Ascending aorta (tissue), 2 donors: ENCODE measurements at places on chromosomes 12 and 14.
A peak's percentile ranks its signal among the peaks of the same experiment; 100 is the strongest.

- DNase-seq, result no peak
Measured at GRCh38 chr12:106296179-106296877, 6.2 kb upstream of the TCP11L2 start.

DNA sequence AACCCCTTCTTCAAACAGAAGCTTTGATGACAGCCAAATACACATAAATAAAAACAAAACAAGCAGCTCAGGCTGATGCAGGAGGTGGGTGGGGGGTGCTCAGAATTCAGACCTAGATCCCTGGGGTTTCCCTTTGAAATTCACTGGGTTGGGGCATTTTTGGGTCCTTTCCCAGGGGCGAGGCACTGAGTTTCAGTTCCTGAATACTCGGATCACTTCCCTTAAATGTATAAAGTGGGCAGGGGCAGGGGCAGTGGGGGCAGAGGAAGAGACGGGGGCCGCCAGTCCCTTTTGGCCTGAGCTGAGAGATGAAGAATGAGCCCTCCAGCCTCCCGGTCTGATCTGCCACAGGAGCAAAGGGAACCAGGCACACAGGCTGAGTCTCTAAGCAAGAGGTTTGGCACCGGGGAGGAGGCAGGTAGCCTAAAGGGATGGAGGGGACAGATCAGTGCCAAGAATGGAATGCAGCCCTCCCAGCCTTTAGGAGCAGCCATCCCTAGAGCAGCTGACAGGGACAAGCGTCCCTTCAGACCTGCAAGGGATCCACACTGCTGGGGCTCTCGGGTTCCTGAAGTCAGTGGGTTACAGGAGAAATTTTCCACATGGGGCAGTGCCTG, 20.3 kb downstream of the KDM2B start:
- no peak for DNase-seq

DNA sequence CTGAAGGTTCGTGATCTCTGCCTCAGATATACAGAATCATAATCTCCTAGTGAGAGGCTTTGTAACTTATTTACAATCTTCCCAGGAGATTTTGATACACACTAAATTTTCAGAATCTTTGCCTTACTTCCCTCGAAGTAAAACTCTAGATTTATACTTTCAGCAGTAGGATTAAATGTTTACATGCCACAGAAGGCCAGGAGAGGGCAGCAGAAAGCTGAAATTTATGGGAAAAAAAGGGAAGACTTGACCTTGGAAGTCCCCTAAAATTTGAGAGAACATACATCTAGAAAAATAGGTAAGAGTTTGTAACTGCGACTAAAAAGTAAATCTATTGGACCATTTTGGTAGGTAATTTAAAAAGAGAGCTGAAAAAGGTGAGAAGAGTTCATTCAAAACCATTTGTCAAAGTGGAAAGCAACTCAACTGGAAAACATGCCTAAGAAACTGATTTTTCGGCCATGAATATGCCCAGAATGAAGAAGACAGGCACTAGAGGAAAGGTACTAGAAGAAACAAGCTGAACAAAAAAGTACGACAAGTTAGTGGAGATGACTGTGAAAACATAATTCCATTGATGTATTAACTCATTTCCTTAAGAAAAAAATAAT, 242.0 kb upstream of the MDGA2 start:
- no peak for DNase-seq

GRCh38 chr14:36519431-36520321, at the start of gene NKX2-1:
Gene NKX2-1, minus strand, starts transcription at chr14:36520232. Its CDS starts 103 bp downstream, at chr14:36520129.
- no peak for DNase-seq

DNA sequence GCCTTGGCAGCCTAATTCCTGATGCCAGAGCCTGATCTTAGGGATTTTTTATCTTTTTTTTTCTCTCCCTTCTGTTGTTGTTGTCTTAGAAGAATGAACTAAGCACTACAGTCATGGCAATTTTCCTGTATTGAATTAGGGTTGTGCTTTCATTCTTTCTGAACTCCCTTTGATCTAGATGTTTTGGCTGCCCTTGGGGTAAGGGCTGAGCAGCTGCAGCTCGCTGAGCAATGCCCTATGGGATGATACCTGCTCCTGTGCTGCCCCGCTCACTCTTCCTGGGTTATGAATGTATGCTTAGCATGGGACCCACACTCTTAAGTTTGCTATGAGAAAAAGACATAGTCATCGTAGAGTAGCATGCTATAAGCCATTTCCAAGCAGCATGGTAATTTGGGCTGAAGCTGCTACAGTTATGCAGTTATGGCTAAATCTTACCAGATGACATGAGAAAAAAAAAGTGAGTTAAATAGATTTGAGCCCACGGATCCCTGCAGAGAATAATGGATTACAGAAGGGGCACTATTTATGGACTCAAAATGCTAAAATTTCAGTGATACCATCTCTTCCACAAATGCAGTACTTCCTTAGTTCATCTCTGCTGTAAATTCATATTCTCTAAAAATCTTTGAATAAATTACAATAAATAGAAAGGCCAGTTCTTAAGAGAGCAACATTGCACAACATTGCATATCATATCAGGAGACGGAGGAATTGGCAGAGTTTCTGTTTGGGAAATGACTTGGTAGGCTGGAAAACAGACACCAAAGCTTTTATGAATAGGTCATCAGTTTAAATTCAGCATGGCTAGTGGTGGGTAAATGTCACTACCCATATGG, 79.2 kb upstream of the PTHLH start:
- no peak for DNase-seq

GRCh38 chr12:111455448-111456320, 50.0 kb downstream of the SH2B3 start:
- DNase-seq, result no peak

DNA sequence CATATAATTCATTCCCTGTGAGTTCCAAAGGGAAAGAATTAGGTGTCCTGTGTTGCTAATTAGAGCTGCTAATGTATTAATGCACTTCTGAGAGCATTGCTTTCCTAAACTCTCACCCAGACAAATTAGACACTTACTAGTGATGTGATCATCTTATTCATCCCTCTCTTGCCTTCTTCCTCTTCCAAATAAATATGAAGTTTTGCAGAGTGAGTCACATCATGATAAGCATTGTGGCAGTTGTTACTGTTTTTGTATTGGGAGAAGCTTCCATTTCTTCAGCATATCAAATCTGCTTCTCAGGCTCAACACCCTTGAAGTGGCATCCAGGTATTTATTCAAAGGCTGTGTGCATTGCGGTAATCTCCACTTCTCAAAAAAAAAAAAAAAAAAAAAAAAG, 37.3 kb upstream of the E2F7 start:
- no peak for DNase-seq

GRCh38 chr12:6253278-6253677, 53.1 kb downstream of the CD9 start:
- no peak for DNase-seq

- no peak for DNase-seq
Measured at GRCh38 chr12:114678028-114678427, 5.9 kb downstream of the TBX3 start.

GRCh38 chr14:99254328-99255009, 17.5 kb downstream of the BCL11B start:
- DNase-seq, result no peak

DNA sequence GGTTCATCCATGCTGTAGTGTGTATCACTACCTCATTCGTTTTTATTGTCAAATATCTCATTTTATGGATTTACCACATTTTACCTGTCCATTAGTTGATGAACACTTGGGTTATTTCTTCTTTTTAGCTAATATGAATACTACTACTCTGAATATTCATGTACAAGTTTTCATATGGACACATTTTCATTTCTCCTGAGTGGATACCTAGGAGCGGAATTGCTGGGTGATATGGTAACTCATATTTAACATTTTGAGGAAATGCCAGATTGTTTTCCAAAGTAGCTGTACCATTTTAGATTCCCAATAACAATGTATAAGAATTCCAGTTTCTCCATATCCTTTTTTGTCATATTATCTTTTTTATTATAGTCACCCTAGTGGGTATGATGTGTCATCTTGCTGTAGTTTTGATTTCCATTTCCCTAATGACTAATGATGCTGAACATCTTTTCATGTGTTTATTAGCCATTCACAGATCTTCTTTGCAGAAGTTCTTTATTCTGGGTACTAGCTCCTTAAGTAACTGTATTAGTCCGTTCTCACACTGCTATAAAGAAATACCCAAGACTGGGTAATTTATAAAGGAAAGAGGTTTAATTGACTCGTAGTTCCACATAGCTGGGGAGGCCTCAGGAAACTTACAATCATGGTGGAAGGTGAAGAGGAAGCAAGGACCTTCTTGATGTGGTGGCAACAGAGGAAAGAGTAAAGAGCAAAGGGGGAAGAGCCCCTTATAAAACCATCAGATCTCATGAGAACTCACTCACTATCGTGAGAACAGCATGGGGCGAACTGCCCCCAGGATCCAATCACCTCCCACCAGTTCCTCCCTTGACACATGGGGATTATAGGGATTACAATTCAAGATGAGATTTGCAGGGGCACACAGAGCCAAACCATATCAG, 11.9 kb downstream of the NRDE2 start:
- DNase-seq, result no peak

DNA sequence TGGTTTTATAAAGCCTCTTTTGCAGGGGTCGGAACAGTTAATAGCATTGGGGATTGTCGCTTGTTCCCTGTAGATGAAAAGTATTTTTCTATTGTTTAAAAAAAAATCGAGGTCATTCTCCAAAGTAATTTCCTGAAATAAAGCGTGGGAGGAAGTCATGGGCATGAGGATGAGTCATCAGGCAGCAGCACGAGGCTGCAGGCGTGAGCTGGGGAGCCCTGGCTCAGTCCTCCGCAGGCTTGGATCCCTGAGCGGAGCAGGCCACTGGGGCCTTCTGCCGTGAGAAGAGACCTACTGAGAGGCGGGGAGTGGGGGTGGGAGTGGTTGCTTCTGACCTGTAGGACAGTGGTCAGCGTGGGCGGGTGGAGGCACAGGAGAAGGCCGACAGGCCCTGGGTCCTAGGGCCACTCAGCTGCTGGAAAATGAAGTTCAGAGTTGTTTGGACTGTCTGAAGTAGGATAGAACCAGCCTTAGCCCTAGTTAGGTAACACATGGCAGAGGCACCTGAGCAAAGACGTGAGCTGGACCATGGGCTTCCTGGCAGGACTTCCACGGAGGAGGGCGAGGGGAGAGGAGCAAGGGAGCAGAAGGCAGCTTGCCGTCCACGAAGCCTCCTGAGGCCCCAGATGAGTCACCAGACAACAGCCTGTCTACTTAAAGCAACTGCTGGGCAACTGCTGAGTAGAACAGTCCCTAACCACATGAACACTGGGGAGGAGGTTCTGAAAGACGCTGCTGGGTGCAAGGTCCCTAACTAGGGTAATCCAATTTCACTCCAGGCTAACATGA, 21.1 kb upstream of the LGALS3 start:
- peak; percentile 76 for DNase-seq

GRCh38 chr12:12946686-12947355, 5.1 kb downstream of the GPRC5D start:
- no peak for DNase-seq

DNA sequence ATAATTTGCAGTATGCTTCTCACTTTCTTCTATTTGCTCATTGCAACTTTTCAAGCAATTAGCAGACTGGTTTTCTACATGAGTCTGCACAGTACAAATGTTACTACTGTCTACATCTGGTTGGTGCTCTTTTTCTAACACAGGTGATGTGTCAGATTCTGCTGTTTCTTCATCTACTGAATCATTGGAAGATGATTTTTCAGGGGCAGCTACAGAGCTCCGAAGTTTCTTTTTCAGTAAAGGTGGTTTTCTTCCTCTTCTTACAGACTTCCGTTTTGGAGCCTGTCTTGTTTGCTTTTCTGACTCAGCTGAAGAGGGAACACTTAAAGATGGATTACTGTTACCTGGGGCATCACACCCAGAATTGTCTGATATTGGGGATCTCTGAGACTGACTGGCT, 62.1 kb downstream of the SCAF11 start:
- no peak for DNase-seq

- no peak for DNase-seq
Measured at GRCh38 chr12:110312581-110313360, 31.7 kb downstream of the ATP2A2 start.

DNA sequence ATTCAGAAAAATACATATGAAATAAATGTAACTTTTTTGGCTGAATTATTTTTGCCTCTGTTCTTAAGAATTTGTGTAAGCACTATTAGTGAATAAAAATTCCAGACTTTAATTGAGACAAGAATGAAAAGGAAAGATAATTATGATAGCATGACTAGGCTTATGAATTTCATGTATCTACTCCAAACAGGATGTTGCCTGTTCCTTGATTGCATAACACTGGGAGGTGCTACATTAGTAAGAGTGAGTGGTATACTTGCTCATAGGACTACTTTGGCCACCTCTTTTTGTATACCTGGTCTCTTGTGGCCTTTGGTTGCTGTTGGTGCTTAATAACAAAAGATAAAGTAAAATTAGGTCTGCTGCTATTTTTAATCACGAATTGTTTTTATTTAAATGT, 112.8 kb downstream of the NAV3 start:
- DNase-seq, result no peak

DNA sequence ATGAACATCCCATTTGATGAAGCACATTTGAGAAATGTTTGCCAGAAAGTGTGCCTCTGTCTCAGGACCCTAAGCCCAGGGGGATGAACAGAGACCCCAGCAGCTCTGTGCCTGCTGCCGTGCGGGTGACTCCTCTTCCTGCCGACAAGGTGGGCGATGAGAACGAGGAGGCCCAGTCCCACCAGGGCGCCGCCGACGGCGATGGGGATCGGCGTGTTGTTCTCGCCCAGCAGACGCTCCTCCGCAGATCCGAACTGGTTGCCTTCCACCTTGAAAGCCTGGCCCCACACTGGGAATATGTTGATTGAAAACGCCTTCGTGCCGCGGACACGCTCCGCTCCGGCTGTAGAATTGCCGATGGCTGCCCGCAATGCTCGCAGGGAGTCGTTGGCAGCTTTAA, 44.1 kb downstream of the LRTM2 start:
- no peak for DNase-seq

GRCh38 chr12:106136263-106136662, 2.5 kb downstream of the NUAK1 start:
- no peak for DNase-seq

DNA sequence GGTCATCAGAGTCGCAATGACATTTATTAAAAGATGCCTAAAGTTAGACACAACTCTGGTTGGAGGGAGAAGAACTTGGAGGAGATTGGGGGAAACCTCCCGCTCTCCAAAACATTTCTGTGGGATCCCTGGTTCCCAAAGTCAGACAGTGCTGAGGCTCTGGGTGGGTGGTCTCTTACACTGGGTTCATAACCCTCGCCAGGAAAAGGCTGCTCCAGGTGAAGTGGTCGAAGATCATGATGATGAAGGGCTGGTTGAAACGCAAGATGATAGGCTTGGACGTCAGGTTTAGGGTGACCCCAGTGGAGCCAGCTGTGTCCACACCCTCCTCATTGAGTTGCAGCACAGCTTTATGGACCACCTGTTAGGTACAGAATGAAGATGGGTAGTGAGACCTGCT, 11.2 kb upstream of the SERPINA10 start:
- DNase-seq, result no peak

DNA sequence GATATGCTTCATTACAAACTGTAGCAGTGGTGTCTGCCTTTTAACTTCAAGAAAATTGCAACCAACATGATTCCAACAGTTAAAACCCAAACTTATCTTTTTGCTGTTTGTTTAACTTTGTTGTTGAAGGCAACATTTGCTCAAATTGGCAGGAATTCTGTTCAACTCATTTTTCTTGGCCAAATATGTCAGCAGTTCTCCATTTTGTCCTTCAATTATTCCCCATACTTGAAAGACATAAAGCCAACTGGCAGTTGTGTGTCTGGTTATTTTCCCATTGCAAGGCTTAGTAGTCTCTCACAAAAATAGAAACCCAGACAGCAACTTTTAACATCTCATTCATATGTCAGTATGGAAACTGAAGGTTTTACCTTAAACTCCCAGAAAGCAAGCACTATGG, 146.3 kb downstream of the LRIG3 start:
- DNase-seq, result no peak

- DNase-seq, result no peak
Measured at GRCh38 chr12:115450710-115451109, 766.7 kb upstream of the TBX3 start.
